ENCODE measurements at places on chromosomes 2 and 18.

- DNase-seq = no peak
Measured at GRCh38 chr2:112579241-112579640, 5.2 kb upstream of the CHCHD5 start.

DNA sequence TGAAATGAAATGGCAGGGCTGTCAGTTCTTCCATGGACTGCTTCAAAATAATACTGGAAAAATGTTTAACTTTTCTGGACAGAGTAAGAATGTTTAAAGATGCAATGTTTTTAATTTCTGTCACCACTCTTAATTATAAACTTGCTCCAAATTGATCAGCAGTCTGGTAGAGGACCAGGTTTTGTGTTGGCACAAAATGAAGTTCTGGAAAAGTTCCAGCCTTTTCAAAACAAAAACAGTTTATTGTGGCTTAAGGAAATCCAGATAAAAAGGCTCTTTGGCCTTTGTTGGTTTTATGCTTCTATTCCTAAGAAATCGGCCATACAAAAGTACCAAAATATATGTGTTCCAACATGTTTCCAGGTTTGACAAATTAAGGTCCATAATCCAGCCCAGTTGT lies 48.8 kb downstream of the PTRHD1 start:
- DNase-seq = no peak

DNA sequence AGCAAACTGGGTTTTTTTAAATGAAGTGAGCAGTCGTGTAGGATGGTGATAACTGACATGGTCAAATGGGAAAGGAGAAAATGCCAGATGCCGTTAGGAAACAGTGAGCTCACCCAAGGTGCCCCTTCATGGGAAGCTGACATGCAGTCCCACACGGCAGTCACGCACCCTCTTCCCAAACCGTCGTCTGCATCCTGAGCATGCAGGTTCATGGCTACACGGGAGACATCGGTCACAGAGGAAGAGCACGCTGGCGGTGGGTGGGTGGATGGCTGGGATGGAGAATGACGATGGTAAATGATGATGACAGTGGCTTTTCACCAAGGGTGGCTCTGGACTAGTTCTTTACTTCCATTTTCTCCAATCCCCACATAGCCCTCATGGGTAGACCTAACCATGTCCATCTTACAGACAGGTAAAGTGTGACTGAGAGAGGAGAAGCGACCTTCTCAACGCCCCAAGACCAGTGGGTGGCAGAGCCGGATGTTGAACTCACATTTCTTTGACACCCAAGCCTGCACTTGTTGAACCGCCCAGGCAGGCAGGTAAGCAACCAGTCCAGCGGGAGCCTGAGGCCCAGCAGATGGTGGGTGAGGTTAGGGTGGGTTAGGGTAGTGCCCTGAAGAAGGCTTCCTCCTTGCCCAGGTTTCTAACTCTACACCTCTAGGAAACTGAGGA lies 44.5 kb downstream of the TNS1 start:
- DNase-seq = no peak

GRCh38 chr2:212480447-212480846 lies 58.2 kb downstream of the ERBB4 start:
- no peak for DNase-seq

DNA sequence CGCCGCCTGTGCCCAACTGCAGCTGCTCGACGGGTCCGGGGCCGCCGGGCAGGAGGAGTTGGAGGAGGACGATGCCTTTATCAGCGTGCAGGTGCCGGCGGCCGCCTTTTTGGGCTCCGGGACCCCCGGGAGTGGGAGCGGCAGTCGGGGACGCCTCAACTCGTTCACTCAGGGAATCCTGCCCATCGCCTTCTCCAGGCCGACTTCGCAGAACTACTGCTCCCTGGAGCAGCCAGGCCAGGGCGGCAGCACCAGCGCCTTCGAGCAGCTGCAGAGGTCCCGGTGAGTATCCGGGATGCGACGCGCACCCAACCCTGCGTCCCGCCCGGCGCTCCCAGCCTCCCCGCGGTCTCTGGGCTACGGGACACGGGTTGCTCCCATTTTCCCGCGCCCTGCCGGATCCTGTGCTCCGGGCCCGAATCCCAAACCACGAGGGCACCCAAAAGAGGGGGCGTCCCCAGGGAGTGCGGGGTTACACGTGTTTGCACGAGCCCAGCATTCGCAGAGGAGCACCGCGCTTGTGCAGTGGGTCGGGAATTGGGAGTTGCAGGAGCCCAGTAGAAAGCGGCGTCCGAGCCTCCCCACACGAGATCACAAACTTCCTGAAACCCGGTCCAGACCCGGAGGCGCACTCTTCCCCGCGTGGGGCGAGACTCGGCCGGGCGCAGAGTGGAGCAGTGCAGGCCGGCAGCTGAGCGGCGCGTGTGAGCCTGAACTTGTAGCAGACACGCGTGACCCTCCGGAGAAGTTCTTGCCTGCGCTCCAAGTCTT lies 1.2 kb downstream of the CABLES1 start:
- peak; percentile 50 for DNase-seq

DNA sequence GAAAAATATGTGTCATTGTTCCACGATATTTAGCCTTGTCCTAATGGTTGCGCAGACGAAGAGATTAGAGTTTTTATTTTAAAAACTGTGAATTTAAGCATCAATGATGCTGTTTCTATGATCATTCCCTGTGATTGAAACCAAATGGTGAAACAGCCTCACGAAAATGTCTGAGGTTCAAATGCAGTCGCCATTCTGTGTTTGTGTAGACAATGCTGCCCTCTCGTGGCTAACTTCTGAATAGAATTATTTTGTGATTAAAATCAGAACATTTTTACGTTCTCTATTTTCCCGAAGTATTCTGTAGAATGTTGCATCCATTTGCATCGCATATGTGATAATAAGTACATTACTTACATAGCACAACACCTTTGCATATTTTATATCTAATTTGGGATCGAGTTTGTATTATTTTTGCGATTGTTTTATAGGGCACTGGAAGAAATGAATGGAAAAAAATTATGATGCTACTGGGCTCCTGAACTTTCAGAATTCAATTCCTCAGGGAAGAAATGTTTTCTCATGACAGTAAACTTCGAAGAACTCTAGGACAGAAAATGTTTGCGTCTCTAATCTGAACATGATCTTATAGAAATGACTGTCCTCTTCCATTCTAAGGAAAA lies 54.8 kb upstream of the CREB1 start:
- peak; percentile 59 for DNase-seq

DNA sequence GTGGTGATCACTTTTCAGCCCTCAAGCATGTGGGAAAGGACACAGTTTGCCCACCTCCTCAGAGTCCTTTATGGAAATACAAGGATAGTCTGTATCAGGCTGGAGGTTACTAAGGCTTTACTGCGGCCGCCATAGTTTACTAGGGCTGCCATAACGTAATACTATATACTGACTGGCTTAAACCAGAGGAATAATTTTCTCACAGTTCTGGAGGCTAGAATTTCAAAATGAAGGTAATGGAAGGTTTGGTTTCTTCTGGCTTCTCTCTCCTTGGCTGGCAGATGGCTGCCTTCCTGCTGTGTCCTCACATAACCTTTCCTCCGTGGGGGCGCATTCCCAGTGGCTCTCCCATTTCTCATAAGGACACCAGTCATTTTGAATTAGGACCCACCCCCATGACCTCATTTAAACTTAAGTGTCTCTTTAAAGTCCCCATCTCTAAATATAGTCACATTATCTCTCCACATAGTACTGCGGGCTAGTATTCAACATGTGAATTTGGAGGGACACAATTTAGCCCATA lies 12.5 kb upstream of the ATIC start:
- DNase-seq = no peak

DNA sequence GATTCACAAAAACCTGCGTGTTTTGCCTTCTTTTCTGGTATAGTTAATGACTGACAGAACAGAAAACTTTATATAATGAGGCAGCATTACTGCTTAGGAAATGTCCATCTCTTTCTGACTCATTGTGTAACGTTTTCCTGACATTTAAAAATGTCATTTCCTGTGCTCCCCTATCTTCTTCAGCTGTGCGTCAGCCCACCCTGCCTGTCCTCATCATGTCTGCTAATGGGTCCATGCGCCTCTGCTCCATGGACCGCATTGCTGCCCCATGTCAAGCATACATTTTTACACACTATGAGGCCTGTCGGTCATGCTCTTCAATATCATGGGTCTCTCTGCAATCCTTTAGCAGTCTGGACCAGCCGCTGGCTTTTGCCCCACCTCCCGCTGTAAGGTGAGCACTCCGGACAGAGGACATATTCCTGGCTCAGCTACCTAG lies 234.3 kb downstream of the CDCA7 start:
- DNase-seq = no peak

DNA sequence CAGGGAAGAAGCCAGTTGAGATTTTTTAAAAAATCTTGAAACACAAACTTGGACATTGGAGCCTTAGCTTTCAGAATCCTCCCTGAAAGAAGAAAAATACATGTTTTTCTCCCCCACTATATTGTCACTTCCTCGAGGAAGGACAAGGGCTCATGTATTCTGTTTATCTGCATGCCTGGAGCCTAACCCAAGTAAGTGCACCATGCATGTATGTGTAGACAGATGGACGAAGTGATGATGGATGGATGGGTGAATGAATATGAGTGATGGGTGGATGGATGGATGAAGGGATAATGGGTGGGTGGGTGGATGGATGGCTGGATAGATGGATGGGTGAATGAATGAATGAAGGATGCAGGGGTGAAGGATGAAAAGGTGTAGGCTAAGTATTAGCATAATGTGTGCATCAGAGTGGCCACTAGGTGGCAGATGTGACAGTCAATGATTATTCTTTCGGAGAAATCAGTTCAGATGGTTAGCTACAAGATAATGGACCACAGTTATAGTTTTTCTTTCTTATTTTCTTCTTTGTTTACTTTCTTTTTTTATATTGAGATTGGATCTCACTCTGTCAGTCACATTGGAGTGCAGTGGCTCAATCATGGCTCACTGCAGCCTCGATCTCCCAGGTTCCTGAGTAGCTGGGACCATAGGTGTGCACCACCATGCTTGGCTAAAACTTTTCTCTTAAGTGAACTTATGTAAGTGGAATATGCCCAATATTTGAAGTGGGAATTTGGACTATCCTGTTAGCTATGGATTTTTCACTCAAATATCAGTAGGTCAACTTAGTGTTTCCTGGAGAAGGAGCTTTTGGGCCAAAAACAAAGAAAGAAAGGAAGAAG lies 18.5 kb upstream of the CCDC93 start:
- DNase-seq = no peak

DNA sequence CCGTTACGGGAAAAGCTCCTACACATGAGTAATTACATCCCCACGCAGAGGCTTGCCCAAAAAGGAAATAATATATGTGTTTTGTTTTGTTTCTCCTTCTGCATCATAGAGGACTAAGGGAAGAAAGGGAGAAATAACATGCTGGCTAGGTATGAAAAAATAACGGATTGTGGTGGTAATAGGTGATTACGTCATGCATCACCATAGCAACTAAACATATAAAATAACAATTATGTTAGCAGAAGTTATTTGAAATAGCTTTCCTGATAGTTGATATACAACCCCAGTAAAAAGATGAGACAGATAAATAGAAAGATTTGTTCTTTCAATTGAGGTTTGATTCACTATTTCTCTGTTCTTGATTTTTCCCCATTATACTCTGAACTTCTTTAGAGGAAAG lies 518.0 kb downstream of the ZNF516 start:
- no peak for DNase-seq

- peak; percentile 60 for DNase-seq
Measured at GRCh38 chr2:196592911-196593881, 46.3 kb upstream of the CCDC150 start.

DNA sequence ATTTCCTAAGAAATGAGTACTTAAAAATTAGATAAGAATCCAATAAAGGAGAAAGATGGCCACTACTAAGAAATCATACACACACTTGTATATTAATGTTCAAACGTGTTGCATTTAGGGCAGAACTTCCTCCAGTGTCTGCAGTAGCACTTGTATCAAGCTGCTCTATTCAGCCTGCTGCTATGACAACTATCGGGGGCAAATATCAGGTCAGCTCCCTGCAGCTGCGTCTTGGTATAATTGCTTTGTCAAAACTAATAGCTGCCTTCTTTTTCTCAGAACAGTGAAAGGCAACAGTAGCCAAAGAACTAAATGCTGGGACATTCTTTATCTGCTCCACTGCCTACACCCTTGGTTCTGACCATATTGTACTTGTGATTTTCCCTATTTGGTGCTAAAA lies 300.7 kb downstream of the NOL4 start:
- no peak for DNase-seq

GRCh38 chr2:225937625-225938187 lies 538.2 kb downstream of the NYAP2 start:
- no peak for DNase-seq

GRCh38 chr18:62209046-62209445 lies 22.0 kb downstream of the RELCH start:
- DNase-seq = no peak

- DNase-seq = no peak
Measured at GRCh38 chr18:5903386-5903785, 8.1 kb upstream of the TMEM200C start.

DNA sequence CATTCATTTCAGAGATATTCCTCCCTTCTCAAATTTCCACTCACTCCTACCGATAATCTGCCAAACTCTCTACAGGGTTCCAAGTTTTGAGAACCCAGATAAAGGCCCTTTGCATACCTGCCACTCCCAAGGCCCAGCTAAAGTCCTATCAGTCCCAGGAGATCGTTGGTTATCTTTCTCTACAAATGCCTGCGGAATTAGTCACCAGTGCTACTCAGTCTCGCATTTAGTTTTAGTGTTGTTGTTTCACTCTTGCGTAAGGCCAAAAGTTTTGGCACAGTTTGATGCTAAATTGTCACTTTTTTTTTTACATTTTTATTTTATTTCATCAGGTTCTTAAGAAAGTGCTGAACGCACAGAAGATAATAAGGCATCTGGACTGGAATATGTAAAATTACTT lies 29.2 kb upstream of the SETBP1 start:
- DNase-seq = no peak

DNA sequence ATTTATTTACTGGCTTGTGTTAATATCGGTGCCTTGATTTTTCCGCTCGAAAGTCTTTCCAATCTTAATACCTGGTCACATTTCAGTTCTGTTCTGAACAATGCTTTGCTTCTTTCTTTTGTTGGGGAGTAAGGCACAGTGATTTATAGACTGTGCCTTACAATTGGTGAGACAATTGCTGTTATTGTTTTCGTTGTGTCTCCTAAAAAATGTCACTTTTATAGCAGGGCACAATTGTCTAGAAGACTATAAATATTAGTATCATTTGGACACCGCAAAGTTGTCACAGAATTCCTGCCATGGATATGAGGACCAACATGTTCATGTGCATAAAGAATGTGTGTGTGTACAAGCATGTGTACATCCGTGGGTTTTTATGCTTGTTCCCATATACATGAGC lies 231.9 kb downstream of the INSIG2 start:
- no peak for DNase-seq
